ENCODE measurements at places on chromosomes 7 and 10.

- DNase-seq = no peak
Observed at GRCh38 chr10:132571650-132572544, 34.3 kb downstream of the INPP5A start.

DNA sequence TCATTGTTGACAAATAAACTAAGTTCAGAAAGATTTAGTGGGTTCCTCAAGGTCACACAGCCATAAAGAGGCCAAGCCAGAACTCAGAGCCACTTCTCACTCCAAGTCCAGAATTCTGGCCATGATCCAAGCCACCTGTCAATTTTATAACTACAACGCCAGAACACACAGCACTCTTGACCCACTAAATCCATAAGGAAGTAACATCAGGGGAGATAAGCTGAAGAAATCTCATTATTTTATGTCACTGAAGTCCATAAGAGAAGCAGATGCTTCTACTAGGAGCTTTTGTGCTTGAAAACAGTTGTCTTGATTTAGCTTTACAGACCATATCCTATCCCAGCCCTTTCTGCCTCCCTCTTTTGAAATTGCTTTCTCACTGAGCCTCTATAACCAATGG is 15.9 kb downstream of the ADAM12 start:
- DNase-seq = no peak

GRCh38 chr10:58955615-58956014 is 220.8 kb upstream of the PHYHIPL start:
- DNase-seq = no peak

- DNase-seq = no peak
Observed at GRCh38 chr7:18123508-18124239, 96.0 kb upstream of the PRPS1L1 start.
